ENCODE measurements at places on chromosomes 11 and 22.

DNA sequence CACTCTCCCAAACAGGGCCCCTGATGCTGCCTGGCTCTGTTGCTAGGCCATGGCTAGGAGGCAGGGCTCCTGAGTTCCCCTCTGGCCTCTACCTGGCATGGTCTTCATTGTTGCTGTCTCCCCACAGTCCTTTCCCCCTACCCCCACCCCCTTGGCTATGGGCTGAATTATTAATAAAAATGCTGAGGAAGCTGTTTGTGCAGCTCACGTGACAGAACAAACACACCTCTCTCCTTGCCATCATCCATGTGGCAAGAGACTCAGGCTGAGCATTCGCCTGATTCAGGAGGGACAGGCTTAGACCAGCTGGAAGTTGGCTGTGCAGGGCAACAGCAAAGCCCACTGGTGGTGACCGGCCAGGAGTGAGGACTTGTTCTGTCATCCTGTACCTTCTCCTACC is 4.2 kb upstream of the SYT7 start:
- no peak for DNase-seq

DNA sequence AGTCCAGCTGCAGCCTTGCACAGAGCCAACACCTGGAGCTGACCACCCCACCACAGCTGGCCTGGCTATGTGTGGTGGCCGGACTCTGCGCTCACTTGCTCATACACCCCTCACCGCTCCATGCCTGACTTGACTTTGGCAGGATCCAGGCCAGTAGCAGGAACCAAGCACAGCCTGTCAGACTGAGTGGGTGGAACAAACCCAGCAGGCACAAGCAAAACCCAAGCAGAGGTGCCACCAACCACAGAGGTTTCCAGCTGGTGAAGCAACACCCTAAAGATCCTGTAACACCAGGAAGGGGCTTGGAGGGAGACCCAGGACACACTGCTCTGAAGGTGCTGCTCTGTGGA is 44.9 kb upstream of the WNT11 start:
- no peak for DNase-seq

DNA sequence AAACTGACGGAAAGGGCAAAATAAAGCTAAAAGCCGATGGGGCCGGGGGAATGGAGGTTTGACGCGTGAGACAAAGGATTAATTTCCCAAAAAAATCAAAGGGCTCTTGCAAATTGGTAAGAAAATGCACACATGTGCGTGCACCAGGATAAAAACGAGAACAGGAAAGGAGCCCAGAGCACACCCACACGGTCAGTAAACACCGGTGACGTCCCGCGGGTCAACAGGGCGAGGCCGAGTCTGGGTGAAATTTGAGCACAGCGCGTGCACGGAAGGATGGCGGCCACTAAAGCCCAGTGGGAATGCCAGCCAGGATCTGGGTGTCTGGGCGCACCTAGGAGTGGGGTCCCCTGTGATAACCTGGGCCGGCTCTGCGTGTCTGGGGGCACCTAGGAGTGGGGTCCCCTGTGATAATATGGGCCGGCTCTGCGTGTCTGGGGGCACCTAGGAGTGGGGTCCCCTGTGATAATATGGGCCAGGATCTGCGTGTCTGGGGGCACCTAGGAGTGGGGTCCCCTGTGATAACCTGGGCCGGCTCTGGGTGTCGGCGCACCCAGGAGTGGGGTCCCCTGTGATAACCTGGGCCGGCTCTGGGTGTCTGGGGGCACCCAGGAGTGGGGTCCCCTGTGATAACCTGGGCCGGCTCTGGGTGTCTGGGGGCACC is 44.4 kb downstream of the BRSK2 start:
- DNase-seq: no peak

DNA sequence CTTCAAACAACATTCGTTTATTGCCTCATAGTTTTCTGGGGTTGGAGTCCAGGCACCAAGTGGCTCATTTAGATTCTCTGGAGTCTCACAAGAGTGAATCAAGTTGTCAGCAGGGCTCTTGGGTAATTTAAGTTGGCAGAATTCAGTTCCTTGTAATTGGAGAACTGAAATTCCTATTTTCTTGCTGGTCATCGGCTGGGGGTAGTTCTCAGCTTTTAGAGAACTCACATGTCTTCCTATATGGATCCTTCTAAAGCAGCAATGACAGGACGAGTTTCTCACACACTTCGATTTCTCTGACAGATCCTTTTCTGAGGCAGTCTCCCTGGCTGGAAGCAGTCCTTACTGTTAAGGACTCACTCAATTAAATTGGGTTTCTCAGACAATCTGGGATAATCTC is 17.3 kb upstream of the OOSP4B start:
- no peak for DNase-seq

Data from RPMI8226 (cell line).